ENCODE measurements at places on chromosomes 4 and X.

GRCh38 chr4:143625632-143626031 lies 74.8 kb downstream of the FREM3 start:
- DNase-seq = no peak

DNA sequence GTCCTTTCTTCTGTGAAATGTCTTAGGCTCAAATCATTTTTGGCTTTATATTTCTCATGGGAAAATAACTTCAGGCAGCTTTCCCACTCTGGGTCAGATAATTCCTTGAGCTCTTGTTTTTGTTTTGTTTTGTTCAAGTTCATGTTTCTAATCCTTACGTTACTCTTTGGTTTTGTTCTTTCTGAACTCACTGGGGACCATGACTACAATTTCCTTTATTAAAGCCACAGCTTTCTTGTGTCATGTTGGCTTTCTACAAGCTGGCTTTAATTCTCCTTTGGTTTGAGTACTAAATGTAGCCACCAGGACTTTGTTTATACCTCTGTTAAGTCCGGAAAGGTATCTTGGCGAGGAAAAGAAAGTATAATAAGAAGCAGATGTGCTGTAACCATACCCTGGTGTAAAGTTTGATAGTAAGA lies 30.8 kb upstream of the ANXA3 start:
- DNase-seq = no peak

- DNase-seq = no peak
These were observed 355.3 kb upstream of the AMOT start for GRCh38 chrX:113195949-113196348.

DNA sequence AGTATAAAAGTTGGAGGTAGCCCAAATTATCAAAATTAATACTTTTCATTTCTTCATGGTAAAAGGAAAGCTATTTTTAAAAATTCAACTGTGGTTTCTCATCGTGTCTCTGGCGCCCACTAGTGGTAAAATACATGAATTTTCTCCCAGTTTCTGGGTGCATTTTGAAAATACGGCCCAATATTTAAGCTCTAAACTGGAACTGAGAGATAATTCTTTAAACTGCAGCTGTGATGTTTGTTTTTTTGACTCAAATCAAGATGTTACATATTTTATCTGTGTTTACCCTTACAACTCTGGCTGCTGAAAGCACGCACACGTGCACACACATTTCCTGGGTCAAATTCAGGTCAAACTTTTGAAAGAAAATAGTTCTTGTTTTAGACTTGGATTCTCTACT lies 123.9 kb upstream of the ACSL4 start:
- DNase-seq = peak; percentile 48

- DNase-seq = no peak
These were observed 54.4 kb downstream of the NBDY start for GRCh38 chrX:56783450-56783831.

DNA sequence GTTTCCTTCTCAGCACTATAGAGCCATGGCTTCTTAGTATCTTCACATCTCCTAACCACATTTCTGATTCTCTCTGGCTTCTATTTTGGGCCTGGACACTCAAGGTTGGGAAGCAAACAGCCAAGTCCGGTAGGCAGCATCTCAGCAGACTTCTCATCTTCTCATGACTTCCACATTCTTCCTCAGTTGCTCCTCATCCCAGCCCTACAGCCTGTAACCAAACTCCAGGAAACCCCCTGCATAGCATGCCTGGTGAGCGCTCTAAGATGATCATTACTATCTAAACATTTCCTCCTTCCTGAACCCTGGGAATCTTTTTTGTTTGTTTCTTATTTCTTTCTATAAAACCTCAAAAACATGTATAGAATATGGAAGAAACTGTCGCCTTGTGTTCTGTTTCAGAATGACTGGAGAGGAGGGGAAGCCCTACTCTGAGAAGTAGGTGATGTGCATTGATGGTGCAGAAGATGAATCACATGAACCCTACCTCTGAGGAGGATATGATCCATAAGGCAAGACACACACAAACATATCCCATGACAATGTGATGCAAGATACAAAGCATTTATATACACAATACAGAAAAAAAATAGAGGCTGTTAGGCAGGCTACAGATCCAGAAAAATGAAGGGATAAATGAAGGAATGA lies 219.8 kb upstream of the GYPA start:
- DNase-seq = no peak

DNA sequence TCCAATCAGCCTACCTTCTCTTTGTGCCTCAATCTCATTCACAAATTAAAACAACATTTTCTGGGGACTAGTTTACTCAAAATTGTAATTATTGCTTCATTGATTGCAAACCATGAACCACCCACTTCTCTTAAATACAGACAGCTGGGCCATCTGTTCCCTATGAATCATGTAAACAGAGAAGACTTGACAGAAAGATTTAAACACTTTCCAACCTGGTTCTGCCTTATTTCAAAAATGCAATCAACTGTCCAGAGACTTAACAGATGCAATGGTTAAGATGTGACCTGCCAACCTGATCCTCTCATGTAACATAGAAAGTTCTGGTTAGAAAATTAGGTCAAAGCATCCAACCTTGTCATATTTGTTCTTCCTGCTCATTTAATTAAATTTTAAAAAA lies 20.8 kb upstream of the SERTM2 start:
- no peak for DNase-seq

- DNase-seq = no peak
These were observed 39.3 kb downstream of the GATB start for GRCh38 chr4:151721466-151721865.

GRCh38 chr4:113406723-113407016 lies 354.9 kb downstream of the CAMK2D start:
- no peak for DNase-seq

DNA sequence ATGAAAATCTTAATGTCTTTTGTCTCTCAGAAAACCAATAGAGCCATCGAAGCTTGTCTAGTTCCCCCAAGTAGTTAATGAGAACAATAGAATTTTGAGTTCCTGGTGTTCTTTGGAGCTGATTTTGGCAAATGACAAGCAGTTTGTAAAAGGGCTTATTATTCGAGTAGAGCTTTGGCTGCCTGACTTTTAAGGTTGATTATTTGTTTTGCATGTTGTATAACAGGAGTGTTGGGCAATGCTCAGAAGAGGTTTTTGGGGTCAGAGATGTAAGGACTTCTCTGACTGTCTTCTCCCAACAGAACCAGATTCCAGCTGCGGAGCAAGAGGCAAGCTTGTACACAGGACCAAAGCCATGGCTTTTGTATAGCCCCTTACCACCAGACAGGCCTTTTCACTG lies 30.0 kb downstream of the ZCCHC12 start:
- no peak for DNase-seq

DNA sequence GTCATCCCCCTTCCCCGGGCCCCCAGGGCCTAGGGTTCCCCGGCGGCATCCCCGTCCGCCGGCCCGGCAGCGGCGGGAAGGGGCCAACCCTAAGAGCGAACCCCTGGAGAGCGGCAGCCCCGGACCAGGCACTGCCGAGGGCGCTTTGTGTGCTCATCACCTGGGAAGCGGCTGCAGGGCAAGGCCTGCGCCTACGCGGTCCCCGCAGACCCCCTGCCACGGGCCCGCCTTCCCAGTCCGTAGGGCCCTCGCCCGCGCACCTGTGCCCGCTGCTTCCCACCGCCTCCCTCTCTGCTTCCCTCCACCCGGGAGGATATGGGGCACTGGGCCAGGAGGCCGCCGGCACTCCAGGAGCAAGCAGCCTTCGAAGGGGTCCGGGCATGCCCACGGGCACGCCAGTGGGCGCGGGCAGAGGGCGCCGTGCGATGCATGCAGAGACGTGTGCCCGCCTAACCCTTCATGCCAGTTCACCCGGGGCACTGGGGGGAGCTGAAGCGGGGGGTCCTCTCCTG lies 2.6 kb downstream of the FLNA start:
- DNase-seq = no peak

DNA sequence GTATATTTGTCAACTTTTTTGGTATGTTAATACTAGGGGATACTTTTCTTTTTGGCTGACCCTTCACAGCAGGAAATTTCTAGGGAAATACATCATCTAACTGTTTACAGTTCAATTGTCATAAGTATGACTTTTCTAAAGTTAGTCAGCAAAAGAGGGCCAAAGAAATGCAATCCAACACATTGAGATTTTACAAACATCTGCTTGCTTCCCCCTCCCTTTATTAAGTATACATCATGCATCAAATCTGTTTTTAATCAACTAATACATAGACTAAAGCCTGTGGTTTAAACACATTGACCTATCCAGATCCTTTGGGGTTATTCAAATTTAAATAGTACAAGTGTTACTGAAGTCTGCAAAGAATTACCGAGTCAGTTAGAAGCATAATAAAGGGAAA lies 93.9 kb downstream of the MID1 start:
- DNase-seq = no peak

DNA sequence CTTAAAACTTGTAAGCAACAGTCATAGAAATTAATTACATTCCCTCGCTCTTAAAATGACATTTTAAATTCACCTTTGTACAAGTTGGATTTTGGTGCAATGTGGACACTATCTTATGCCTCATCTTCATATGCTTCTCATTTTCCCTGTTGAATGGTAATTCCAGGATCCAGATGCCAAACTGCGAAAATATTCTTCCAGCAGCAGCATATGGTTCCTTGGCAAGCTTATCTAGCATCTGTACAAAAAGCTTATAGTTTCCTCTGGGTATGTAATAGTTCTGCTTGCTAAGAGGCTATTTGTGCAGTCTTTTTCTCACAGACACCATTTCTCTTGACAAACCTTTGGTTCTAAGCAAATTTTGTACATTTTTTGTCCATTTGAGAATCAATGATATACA lies 2079.7 kb upstream of the AGA start:
- no peak for DNase-seq

DNA sequence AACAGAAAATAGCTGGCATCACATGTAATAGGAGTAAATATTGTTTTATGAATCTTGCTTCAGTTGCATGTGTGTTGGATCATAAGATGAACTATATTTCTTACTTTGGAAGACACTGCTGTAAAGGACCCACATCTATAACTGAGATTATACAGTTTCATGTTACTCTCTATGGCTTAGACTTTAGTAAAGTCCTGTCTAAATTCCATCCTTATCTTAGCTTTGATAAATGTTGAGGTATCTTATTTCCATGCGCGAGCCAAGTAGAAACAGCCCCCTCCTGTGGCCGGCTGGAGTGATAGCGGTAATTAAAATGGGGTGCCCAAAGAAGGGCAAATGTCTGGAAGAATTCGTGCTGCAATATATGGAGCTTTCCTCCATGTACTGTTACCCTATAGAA lies 43.0 kb downstream of the CCDC158 start:
- peak; percentile 44 for DNase-seq

DNA sequence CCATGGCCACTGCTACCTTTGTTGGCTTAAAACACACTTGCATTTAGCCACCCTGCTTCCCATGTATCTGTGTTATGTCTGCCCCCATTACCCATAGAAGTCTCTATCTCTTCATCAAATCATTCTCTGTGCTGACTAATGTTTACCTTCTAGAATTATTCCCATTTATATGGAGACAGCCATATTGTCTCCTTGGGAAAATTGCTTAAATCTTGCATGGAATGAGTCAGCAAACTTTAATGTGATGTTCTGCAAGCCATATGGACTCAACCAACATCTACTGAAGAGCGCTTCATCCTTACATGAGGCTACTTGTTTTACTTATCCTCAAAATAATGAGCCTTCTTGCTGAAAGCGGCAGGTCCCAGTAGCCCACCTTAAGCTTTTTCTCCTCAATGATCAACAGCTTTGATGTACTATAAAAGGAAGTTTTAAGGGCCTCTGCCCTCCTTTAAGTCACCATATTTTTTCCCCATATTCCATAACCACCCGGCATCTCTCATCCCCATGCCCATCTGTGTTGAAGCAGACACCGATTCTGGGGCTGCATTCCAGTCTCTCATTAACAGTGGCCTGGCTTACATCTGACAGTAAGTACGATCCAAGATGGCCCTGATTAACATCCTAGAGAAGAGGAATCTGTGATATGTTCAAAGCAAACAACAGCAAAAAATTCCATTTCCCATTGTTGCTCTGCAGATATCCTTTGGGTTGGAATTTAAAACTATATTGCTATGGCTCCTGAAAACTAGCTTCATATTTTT lies 130.4 kb downstream of the ARHGAP6 start:
- no peak for DNase-seq

GRCh38 chr4:94339779-94340178 lies 2.9 kb downstream of the HPGDS start:
- DNase-seq = peak; percentile 29

- no peak for DNase-seq
These were observed 825.6 kb upstream of the INTU start for GRCh38 chr4:126807132-126807531.

- no peak for DNase-seq
These were observed 150.0 kb upstream of the PSAPL1 start for GRCh38 chr4:7584606-7585159.

DNA sequence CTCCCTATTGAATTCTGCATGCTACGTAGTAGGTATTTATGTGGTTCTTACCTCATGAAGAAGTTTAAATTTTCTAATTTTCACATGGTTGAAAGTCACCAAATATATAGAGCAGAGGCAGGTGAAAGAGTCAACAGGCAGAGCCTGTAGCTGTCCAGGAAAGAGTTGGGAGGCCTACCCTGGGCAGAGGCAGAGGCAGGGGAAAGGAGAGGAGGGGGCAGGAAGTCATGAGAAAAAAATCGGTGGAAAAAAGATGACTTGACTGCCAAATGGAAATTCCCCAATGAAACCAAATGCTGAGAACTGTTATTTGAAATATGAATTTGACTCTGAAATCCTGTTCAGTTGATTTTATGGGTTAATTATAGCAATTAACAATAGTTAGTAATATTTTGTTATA lies 23.1 kb upstream of the GPR34 start:
- DNase-seq = no peak

GRCh38 chr4:74418063-74418670 lies 26.8 kb upstream of the AREG start:
- DNase-seq = no peak

- DNase-seq = no peak
These were observed 148.8 kb downstream of the MGST2 start for GRCh38 chr4:139814323-139815015.

DNA sequence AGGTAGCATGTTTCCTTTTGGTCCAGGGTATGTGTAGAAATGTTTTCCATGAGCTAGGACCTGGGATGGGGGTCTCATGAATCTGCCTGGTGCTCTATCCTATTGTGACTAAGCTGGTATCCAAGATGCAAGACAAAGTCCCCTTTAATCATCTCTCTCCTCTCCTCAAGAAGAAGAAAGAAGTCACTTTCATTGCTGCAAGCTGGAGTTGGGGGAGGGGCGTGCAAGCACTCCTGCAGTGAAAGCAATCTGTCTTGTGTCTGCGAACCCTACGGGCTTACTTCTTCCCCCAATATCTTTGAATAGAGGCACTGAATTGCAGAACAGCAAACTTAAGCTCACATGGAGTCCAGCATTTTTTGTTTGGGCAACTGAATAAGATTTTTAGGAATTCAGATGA lies 27.2 kb upstream of the GRPR start:
- no peak for DNase-seq

Data from CD4-positive, alpha-beta T cell treated with Interleukin-21 for 1 hour (primary cell).